ENCODE measurements at places on chromosomes 7 and 10. TPM values are rescaled to one million over a fixed set of nuclear protein-coding genes. Genes with fewer than 3 reads are reported as not detected.

KCND2 gene
- 2.1 TPM for total RNA-seq

ZNF438 gene
- 3.9 TPM for total RNA-seq

ANKMY2 gene
- 33.1 TPM for total RNA-seq

BICC1 gene
- 64.7 TPM for total RNA-seq

TAS2R41 gene
- total RNA-seq: not detected

PTN gene
- total RNA-seq: 13.9 TPM

EPO gene
- total RNA-seq: not detected

PSTK gene
- total RNA-seq: 6.4 TPM

DGKI gene
- 2.1 TPM for total RNA-seq

RNF32 gene
- total RNA-seq: 2.8 TPM

TMEM176B gene
- total RNA-seq: 95.3 TPM

PAX2 gene
- not detected for total RNA-seq
